Mesangial cell (primary cell): ENCODE measurements at places on chromosomes 2 and 18. TPM values are rescaled to one million over a fixed set of nuclear protein-coding genes. Genes with fewer than 3 reads are reported as not detected.

Gene UNC80
- total RNA-seq = not detected in 2 replicates

Gene DES
- 0.98 and 30.6 TPM in 2 replicates for total RNA-seq

Gene IGFBP5
- 141 and 187 TPM in 2 replicates for total RNA-seq

Gene KIAA2012
- total RNA-seq = under 0.01 TPM in 1 of 2 replicates, not detected in the other

Gene KATNAL2
- 0.98 and 3.0 TPM in 2 replicates for total RNA-seq

Gene NXPH2
- total RNA-seq = 0.25 TPM in 1 of 2 replicates, not detected in the other

Gene ASB18
- not detected in 2 replicates for total RNA-seq

Gene GFPT1
- total RNA-seq = 11.9 and 14.5 TPM in 2 replicates

Gene B4GALT6
- total RNA-seq = 3.0 and 6.4 TPM in 2 replicates
